Right ventricle myocardium superior (tissue), 1 donor: ENCODE measurements at places on chromosomes 2 and 18. TPM values are rescaled to one million over a fixed set of nuclear protein-coding genes. Genes with fewer than 3 reads are reported as not detected.
A peak's percentile ranks its signal among the peaks of the same experiment; 100 is the strongest.

GRCh38 chr18:24071029-24071428 is 56.5 kb downstream of the TTC39C start:
- no peak for DNase-seq

GRCh38 chr2:116416731-116417377 is 1397.6 kb upstream of the DDX18 start:
- no peak for DNase-seq

DNA sequence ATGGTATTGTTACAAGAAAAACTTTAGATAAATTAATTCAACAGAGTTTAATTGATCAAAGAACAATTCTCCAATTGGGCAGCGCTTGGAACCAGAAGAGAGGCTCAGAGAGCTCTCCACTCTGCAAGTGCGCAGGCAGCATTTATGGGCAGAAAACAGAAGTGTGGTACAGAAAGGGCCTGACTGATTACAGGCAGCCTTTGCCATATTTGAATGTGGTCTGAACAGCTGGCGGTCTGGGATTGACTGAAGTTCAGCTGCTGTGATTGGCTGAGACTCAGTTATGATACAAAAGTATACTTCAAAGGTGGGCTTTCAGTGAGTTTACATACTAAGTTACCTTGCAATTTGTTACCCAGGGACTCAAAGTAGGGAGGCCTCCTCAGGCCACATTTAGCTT is 301.3 kb upstream of the ID2 start:
- no peak for DNase-seq

Gene NEUROD1
- total RNA-seq, result not detected

Gene PLCL1
- total RNA-seq, result 93.3 TPM

GRCh38 chr2:55169359-55169758 is 62.7 kb downstream of the CLHC1 start:
- DNase-seq, result no peak

Gene SLC39A10
- 9.6 TPM for total RNA-seq

DNA sequence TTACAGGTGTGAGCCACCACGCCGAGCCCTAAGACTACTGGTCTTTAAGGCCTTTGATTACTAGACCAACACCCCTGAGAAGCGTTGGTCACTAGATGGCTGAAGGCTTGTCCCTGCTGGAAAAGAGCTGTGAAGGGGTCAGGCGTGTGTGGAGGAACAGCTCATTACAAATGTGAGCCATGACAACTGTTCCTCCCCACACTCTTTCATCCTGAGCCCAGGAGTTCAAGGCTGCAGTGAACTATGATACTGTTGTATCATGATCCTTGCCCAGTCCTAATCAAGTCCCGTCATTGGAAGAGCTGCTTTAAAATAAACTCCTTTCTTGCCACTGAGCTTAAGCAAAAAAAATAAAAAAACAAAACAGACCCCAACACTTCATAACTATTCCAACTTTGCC is 19.5 kb upstream of the MCFD2 start:
- no peak for DNase-seq

Gene PSTPIP2
- 2.4 TPM for total RNA-seq

Gene EMILIN1
- total RNA-seq, result 17.4 TPM

DNA sequence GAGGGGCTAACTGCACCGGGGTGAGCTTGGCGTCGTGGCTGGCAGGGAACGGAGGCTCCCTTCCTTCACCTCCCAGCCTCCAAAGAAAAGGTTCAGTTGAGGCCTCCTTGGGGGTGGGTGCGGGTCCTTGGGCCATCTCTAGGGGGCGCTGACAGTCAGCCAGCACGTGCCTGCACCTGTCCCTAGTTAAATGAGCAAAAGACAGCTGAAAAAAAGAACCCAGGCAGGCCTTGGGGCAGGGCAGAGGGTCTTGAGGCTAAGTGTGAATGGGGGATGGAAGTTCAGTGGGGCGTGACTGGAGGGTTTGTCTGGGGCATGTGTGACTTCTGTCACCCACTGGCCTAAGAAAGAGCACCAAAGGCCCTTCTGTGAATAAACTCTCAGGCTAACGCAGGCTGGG is 56.4 kb downstream of the ZFP36L2 start:
- DNase-seq, result peak; percentile 61
